ENCODE measurements at places on chromosomes 2 and 18. TPM values are rescaled to one million over a fixed set of nuclear protein-coding genes. Genes with fewer than 3 reads are reported as not detected.

The PKDCC gene
- total RNA-seq = 9.6 TPM

The CPO gene
- not detected for total RNA-seq

The PROKR1 gene
- 0.25 TPM for total RNA-seq

The KLHL29 gene
- total RNA-seq = 15.5 TPM

The CTIF gene
- total RNA-seq = 59.0 TPM

The SP100 gene
- total RNA-seq = 5.4 TPM

The TANC1 gene
- 5.9 TPM for total RNA-seq

The NXPH2 gene
- 17.2 TPM for total RNA-seq

The CCDC102B gene
- 12.5 TPM for total RNA-seq

The CGREF1 gene
- total RNA-seq = 13.3 TPM

The CDH7 gene
- total RNA-seq = 2.7 TPM

The TMX3 gene
- total RNA-seq = 49.2 TPM

The SMYD1 gene
- total RNA-seq = not detected

The AFF3 gene
- total RNA-seq = 81.4 TPM

The GALNT3 gene
- total RNA-seq = 3.0 TPM

The TWIST2 gene
- total RNA-seq = 0.25 TPM

The DSG1 gene
- 0.49 TPM for total RNA-seq

The SNORC gene
- total RNA-seq = 0.74 TPM

The ADD2 gene
- total RNA-seq = 385 TPM

The BCL2 gene
- total RNA-seq = 17.7 TPM

The SH3RF3 gene
- total RNA-seq = 14.8 TPM

The NGEF gene
- total RNA-seq = 33.4 TPM

The CYRIA gene
- 189 TPM for total RNA-seq

The MLPH gene
- 0.98 TPM for total RNA-seq

The SMC6 gene
- 22.6 TPM for total RNA-seq

The MAL gene
- total RNA-seq = not detected

The CNTNAP5 gene
- 26.6 TPM for total RNA-seq

The CFAP65 gene
- 0.74 TPM for total RNA-seq

The LYG2 gene
- not detected for total RNA-seq

The TDRD15 gene
- not detected for total RNA-seq

The COX7A2L gene
- total RNA-seq = 103 TPM

The C1GALT1C1L gene
- total RNA-seq = not detected

The CNGA3 gene
- 2.5 TPM for total RNA-seq

The NOSTRIN gene
- total RNA-seq = 7.1 TPM

The GATA6 gene
- total RNA-seq = 0.25 TPM

The STAT4 gene
- total RNA-seq = 3.0 TPM

The BMP10 gene
- not detected for total RNA-seq

The POTEI gene
- total RNA-seq = under 0.01 TPM

The UCN gene
- 1.2 TPM for total RNA-seq

The AKAIN1 gene
- total RNA-seq = 2.5 TPM

The TMEM169 gene
- 15.7 TPM for total RNA-seq

The KLHL14 gene
- total RNA-seq = 39.6 TPM
